NCI-H2227 treated with DMSO at 0.1 percent for 48 hours (cell line): ENCODE measurements at places on chromosomes 3 and 15.
A peak's percentile ranks its signal among the peaks of the same experiment; 100 is the strongest.

DNA sequence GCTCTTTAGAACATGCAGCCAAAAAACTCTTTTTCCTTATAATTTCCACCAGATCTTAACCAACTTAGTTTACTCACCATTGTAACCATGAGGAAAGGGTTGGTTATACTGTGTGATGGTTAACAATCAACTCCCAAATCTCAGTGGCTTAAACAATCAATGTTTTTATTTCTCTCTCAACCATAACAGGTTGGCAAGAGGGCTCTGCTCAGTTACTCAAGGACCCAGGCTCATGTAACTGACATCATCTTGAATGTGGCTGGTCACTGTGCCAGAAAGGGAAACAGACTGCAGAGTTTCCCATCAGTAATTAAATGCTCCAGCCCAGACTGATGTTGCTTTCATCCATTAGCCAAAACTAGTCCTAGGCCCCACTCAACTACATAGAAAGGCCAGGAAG lies 69.0 kb downstream of the ANKRD28 start:
- no peak for DNase-seq

- no peak for DNase-seq
Observed at GRCh38 chr3:53120336-53120735, 9.9 kb downstream of the RFT1 start.

- peak; percentile 40 for DNase-seq
Observed at GRCh38 chr15:77497110-77497737, 76.5 kb downstream of the HMG20A start.

GRCh38 chr3:153503873-153504272 lies 341.8 kb downstream of the RAP2B start:
- no peak for DNase-seq

GRCh38 chr3:113263778-113264177 lies 52.4 kb downstream of the BOC start:
- no peak for DNase-seq

GRCh38 chr3:7875925-7876324 lies 625.7 kb upstream of the LMCD1 start:
- DNase-seq, result no peak

GRCh38 chr3:192366916-192367315 lies 360.4 kb downstream of the FGF12 start:
- DNase-seq, result no peak

DNA sequence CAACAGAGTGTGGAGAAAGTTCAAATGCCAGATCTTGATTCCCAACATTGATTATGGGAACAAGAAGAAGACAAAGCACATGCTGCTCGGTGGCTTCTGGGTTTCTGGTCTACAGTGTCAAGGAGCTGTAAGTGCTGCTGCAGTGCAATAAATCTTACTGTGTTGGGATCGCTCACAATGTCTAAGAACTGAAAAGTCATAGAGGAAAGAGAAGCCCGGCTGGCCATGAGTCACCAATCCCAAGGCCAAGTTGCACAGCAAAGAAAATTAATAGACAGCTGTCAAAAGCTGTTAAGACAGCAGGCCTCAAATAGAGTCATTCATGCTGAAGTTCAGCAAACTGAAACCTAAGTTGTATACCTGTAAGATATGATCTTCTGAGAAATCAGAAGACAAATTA lies 33.2 kb upstream of the SPPL2A start:
- DNase-seq, result no peak

GRCh38 chr3:129934234-129935123 lies 40.0 kb upstream of the TRH start:
- DNase-seq, result peak; percentile 14

- no peak for DNase-seq
Observed at GRCh38 chr15:47542312-47542989, 174.9 kb upstream of the SEMA6D start.

- no peak for DNase-seq
Observed at GRCh38 chr15:31230630-31231485, 95.8 kb upstream of the KLF13 start.

DNA sequence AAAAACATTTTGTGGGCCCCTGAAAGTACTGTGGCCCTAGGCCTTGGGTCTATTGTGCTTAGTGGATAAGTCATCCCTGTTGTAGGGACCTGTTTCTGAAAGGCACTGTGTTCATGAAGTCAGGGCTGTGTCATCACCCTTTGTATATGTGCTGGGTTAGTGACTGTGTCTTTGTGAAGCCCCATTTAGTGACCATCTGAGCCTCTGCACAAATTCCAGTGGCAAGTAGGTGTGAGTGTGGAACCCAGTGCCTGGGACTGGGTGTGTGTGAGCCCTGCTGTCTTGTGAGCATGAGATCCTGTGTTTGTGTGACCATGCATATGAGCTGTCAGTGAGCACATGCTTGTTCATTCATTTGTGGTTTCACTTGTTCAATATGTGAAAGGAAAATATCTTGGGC lies 1.2 kb upstream of the HYAL1 start:
- DNase-seq, result no peak

DNA sequence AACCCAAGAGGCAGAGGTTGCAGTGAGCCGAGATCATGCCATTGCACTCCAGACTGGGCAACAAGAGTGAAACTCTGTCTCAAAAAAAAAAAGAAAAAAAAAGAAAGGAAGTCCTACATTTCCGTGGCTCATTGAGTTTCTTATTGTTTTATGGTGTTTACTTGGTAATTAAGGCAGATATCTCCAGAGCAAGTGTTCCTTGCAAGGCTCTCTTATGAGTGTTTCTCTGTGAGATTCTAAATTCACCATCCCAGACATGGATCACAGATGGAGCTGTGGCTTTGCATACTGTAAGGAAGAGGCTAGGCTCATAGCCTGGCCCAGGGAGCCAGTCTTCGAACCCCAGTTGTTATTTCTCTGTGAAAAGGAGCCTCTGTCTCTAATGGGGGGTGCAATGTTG lies 53.0 kb downstream of the IQGAP1 start:
- DNase-seq, result no peak

- DNase-seq, result peak; percentile 0
Observed at GRCh38 chr3:119239206-119239820, 1.4 kb downstream of the B4GALT4 start.

GRCh38 chr3:32009101-32009500 lies 27.6 kb downstream of the ZNF860 start:
- no peak for DNase-seq

- DNase-seq, result no peak
Observed at GRCh38 chr15:72592097-72592496, 62.4 kb upstream of the GOLGA6B start.

- no peak for DNase-seq
Observed at GRCh38 chr15:67784090-67784781, 41.1 kb upstream of the SKOR1 start.

DNA sequence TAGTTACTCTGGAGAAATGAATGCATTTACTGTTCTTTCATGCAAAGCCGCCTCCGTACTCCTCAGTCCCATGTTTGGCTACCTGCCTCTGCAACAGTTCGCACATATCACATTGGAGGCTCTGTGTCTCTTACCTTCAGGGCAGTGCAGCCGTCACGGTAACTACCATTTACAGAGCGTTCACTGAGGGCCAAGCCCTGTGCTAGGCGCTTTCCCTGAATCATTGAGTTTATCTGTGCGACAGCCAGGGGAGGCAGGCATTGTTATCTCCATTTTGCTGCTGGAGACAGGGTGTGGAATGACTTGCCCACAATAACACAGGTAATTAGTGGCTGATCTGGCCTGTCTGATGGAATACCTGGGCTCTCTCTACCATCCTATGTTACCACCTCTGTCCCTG lies 115.0 kb downstream of the THSD4 start:
- DNase-seq, result no peak
